ENCODE measurements at places on chromosomes 11 and 22. TPM values are rescaled to one million over a fixed set of nuclear protein-coding genes. Genes with fewer than 3 reads are reported as not detected.

ACCSL gene
- not detected for total RNA-seq

OR8B8 gene
- total RNA-seq = not detected

PHF21B gene
- total RNA-seq = 0.17 TPM

FGF19 gene
- not detected for total RNA-seq

OSM gene
- not detected for total RNA-seq

RPS6KB2 gene
- 26.2 TPM for total RNA-seq

DAGLA gene
- 2.0 TPM for total RNA-seq
